ENCODE measurements at places on chromosomes 7 and 10. TPM values are rescaled to one million over a fixed set of nuclear protein-coding genes. Genes with fewer than 3 reads are reported as not detected.

The SPDYE9 gene
- not detected for total RNA-seq

The KLF14 gene
- not detected for total RNA-seq

The GHRHR gene
- total RNA-seq, result 0.27 TPM

The GPR146 gene
- total RNA-seq, result 40.0 TPM

The GPR158 gene
- total RNA-seq, result under 0.01 TPM

The ATOH7 gene
- not detected for total RNA-seq

The RELN gene
- total RNA-seq, result 1.9 TPM

The IFIT1B gene
- not detected for total RNA-seq

The GIMAP8 gene
- 60.6 TPM for total RNA-seq

The NKX2-3 gene
- total RNA-seq, result not detected

The FGFR2 gene
- 0.09 TPM for total RNA-seq

The NET1 gene
- total RNA-seq, result 18.2 TPM

The TSPAN13 gene
- total RNA-seq, result 19.5 TPM

The SPOCK2 gene
- 0.28 TPM for total RNA-seq

The OR2A1 gene
- not detected for total RNA-seq

The NODAL gene
- total RNA-seq, result not detected

The TMEM229A gene
- total RNA-seq, result not detected

The ASZ1 gene
- not detected for total RNA-seq

The ZEB1 gene
- total RNA-seq, result 135 TPM

The SH2B2 gene
- total RNA-seq, result 0.90 TPM

The FFAR4 gene
- not detected for total RNA-seq

The CISD1 gene
- total RNA-seq, result 36.2 TPM

The UNC5B gene
- total RNA-seq, result 23.7 TPM

The MYL7 gene
- total RNA-seq, result not detected

The SNX8 gene
- total RNA-seq, result 6.4 TPM

The NUTM2E gene
- total RNA-seq, result not detected

The GRM8 gene
- 0.09 TPM for total RNA-seq

The CYP2C8 gene
- total RNA-seq, result not detected

The CASTOR2 gene
- 7.2 TPM for total RNA-seq

The DLX6 gene
- total RNA-seq, result not detected

The C10orf105 gene
- not detected for total RNA-seq

The PYROXD2 gene
- 6.2 TPM for total RNA-seq

The AUTS2 gene
- total RNA-seq, result 1.1 TPM

The BICC1 gene
- 0.45 TPM for total RNA-seq

The NCF1 gene
- not detected for total RNA-seq

The ZPBP gene
- total RNA-seq, result not detected

The PNLIPRP1 gene
- total RNA-seq, result not detected

The OPALIN gene
- total RNA-seq, result not detected

The FXYD4 gene
- not detected for total RNA-seq

The GPRIN2 gene
- total RNA-seq, result not detected

The HOXA2 gene
- 0.85 TPM for total RNA-seq

The POLR2J2 gene
- 2.6 TPM for total RNA-seq

The CRHR2 gene
- not detected for total RNA-seq

The HKDC1 gene
- 0.19 TPM for total RNA-seq

The LIPF gene
- not detected for total RNA-seq

The CLEC2L gene
- total RNA-seq, result not detected

The WDR86 gene
- total RNA-seq, result not detected

Measured in endothelial cell of coronary artery (primary cell).